Activated naive CD4-positive, alpha-beta T cell (primary cell): ENCODE measurements at places on chromosomes 2 and 18.

GRCh38 chr2:219416938-219417337 is 1.2 kb upstream of the DES start:
- no peak for DNase-seq

- DNase-seq = no peak
Measured at GRCh38 chr2:200254773-200255172, 51.7 kb upstream of the SPATS2L start.

DNA sequence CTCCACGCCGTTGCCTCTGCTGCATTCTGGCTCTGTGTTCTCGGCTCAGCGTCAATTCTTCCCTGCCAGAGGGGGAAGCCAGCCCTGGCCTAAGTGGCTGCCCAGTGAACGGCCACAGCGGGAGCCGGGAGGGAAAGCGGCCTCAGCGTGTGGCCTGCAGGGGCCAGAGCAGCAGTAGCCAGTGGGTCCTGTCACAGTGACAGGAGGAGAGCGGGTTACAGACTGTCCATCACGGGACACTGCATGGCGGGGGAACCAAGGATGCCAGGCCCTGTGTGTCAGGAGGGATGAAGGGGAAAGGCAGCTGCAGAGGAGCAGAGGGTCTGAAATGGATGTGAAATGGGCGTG is 39.7 kb downstream of the PDIA6 start:
- no peak for DNase-seq

- no peak for DNase-seq
Measured at GRCh38 chr18:45688833-45689232, 35.1 kb upstream of the SLC14A1 start.

GRCh38 chr2:163591461-163591860 is 144.3 kb downstream of the FIGN start:
- no peak for DNase-seq

DNA sequence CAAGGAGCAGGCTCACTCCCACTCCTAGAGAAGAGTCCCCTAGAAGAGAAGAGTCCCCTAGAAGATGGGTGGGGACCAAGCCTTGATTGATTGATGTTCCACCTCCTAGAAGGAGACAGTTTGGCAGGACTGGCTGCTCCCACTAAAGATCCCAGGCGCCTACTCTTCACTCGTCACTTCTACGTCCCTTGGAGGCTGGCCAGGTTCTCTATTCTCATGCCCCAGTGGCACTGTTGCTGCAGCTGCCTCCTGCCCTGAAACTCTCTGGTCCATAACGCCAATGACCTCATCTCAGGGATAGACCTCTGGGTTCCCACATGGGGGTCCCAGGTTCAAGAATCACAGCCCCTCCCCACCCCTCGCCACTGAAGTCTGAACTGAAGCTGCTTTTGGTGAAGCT is 2.5 kb upstream of the SP140L start:
- no peak for DNase-seq

DNA sequence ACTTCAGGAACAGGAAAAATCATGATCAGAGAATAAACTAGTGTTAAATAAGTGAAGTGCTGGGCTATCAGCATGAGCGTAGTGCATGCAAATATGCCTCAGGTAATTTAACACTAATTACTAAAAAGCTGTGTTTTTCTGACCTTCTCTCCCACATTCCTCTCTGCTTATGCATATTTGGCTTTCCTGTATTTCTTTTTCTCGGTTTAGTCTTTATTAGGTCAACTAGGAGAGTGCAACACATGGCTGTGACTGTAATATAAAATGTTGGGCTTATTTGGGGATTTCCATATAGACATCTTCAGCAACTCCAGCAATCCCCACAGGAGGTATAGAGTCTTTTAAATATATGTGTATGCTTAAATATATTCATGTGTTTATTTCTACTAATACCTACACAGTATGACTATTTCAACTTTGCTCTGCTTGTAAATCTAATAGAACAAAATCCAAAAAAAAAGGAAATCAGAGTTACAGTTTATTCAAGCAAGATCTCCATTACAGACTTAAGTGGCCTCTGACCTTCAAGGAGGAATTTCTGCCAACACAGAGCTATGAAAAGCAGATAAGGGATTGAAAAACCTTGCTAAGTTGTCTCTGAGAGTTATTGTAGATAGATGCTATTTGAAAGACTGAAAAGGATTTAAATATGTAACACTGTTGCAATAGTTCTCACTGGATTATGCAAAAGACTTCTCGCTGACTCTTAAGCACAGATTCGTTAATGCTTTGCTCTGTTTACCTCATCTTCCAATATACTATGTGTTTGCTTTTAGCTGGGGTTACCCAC is 359.5 kb upstream of the RGPD4 start:
- no peak for DNase-seq
